ENCODE measurements at places on chromosomes 6 and 20. TPM values are rescaled to one million over a fixed set of nuclear protein-coding genes. Genes with fewer than 3 reads are reported as not detected.

DNA sequence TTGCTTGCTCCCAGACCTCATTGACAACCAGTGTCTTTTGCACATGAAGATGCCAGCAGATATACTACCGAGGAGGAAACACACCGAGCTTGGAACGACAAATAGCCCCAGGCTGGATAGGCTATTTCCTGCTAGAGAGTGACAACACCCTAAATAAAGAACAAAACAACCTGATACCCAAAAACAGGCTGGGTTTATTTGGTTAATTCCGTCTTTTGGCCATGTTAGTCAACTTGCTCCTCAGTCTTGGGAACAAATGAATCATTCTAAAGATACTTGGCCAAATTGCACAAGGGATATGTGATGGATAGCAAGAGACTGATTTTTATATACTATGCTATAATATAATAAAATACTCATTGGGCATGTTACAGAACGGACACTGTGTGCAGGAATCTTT is 11.5 kb upstream of the MUC22 start:
- no peaks in the 10 kb centered on the region for H3K27me3 ChIP-seq
- H3K27ac ChIP-seq, result no peak overlapping the region
- H3K36me3 ChIP-seq, result no peaks in the 10 kb centered on the region
- H3K4me1 ChIP-seq, result no peaks in the 10 kb centered on the region
- DNase-seq, result no peak

The GSTA1 gene
- not detected for total RNA-seq

GRCh38 chr6:31899882-31900722 is 1.8 kb downstream of the ZBTB12 start:
- H3K36me3 ChIP-seq, result peaks cover 3% of the 10 kb centered on the region
- peaks cover 60% of the 10 kb centered on the region for H3K4me1 ChIP-seq
- peak overlapping the region; percentile 90 for H3K27ac ChIP-seq
- DNase-seq, result no peak
- H3K27me3 ChIP-seq, result no peaks in the 10 kb centered on the region
- H3K4me3 ChIP-seq, result no peak overlapping the region

GRCh38 chr6:39934131-39934757 is at the start of gene MOCS1:
TSS of gene MOCS1 (minus strand) at chr6:39934462. CDS start at chr6:39934417, 45 bp downstream.
- peak within 1 kb of the TSS; percentile 90 for H3K4me3 ChIP-seq
- H3K27ac ChIP-seq, result peak within 1 kb of the TSS; percentile 91
- H3K36me3 ChIP-seq, result no peaks in the 10 kb centered on the region
- H3K27me3 ChIP-seq, result no peaks in the 10 kb centered on the region
- peak; percentile 92 for DNase-seq
- H3K4me1 ChIP-seq, result peaks cover 79% of the 10 kb centered on the region

Measured in left ventricle myocardium inferior (tissue), 1 donor.